ENCODE measurements at places on chromosomes 7 and 10.

DNA sequence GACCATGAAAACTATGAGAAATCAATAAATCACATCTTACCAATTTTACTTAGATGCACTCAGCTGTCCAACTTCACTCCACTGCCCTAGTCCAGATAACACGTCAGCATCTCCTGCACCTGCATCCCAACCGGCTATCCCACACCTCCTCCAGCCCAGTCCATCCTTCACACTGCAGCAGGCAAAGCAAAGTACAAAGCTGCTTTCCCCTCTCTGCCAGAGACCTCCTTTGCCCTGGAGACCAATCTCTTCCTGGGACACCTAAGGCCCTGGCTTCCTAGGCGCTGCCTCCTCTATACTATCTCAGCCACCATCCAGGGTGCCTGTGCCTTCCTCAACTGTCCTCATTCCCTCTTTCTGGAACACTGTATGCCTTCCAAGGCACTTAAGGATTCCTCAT, 90.3 kb upstream of the DDC start:
- DNase-seq, result no peak

DNA sequence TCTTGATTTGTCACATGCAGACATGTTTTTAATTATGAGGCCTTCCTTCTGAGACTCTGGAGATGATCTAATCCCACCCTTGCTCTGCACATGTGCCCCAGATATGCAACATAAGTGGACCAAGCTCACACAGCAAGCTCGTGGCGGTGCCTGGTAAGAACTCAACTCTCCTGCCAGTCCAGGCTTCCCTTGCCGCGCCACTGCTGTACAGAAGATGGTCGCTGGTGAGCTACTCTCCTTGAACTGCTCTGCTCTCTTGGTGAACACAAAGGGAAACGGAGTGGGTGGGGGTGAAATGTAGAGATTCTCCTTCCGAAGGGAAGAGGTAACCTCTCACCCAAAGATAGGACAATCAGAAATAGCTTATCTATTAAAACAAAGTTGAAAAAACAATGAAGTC, 25.7 kb downstream of the MYOF start:
- no peak for DNase-seq

- no peak for DNase-seq
Observed at GRCh38 chr10:30529373-30529998, 95.5 kb downstream of the MAP3K8 start.

DNA sequence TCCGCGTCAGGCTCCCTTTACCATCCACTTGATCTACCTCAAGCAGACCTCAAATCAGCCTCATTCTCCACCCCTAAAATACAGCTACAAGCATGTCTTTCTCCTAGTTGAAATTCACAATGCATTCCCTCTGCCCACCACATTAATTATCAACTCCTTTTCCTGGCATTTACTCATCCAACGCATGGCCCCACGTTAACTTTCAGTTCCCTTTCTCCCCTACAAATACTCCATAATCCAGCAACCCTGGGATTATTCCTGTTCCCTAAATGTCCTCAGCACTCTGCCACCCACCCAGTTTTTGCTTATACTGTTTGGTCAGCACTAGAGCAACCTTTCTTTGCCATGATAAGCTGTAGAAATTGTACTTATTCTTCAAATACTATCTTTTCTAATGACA, 5.7 kb upstream of the VIM start:
- no peak for DNase-seq

DNA sequence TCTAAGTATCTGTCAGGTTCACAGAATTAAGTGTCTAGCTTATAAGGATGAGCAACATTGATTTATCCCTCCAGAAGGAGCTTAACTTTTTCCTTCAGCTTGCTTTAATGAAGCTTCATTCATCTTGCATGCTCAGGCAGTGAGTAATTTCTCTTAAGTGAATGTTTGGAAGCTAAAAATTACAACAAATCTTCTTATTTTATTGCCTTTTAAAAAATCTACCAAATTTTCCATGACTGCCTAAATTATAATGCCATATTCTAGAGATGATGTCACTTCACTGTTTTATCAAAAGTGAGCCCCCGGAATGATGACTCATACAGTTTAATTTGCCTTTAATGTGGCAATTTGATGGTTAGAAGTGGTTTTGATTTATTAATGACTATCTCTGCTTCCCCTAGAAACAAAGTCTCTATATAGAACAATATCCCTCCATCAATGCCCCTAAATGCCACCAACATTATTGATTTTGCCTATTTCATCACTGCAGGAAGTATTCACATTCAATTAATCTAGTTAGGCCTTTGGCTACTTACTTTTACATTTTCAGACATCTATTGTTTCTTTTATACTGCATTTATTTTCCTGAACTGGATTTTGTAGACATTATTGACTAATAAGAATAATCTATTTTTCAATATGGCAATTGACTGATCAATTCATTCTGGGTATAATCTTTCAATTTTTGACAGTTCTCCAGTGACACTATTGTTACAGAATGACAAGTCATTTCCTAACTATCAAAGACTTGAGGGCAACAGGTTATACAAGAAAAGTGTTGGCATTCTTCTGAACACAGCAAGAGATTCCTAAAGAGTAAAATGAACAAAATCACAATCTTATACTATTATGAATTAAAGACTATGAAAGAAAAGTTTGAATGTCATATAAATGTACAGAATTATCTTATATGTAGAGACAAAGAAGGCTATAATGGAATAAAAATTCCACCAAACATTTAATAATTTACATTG, 139.3 kb upstream of the ODAD2 start:
- no peak for DNase-seq

GRCh38 chr7:156386097-156386496, 254.5 kb upstream of the RNF32 start:
- no peak for DNase-seq

GRCh38 chr7:3301831-3302618, 973 bp downstream of the SDK1 start:
- peak; percentile 79 for DNase-seq

- no peak for DNase-seq
Observed at GRCh38 chr10:21002091-21002878, 105.2 kb upstream of the NEBL start.

- DNase-seq, result no peak
Observed at GRCh38 chr7:77454802-77455201, 38.7 kb upstream of the GSAP start.

- no peak for DNase-seq
Observed at GRCh38 chr7:134368851-134369544, 52.3 kb upstream of the SLC35B4 start.

- no peak for DNase-seq
Observed at GRCh38 chr10:121522831-121523230, 75.4 kb downstream of the FGFR2 start.

- no peak for DNase-seq
Observed at GRCh38 chr7:602341-603141, 82.9 kb upstream of the PDGFA start.

GRCh38 chr7:135151132-135151531, 3.3 kb downstream of the TMEM140 start:
- no peak for DNase-seq

- no peak for DNase-seq
Observed at GRCh38 chr7:124257638-124258308, 224.9 kb upstream of the TMEM229A start.

- DNase-seq, result no peak
Observed at GRCh38 chr7:134329614-134330346, 13.1 kb upstream of the SLC35B4 start.

GRCh38 chr10:29735628-29736365, 101.0 kb upstream of the SVIL start:
- peak; percentile 55 for DNase-seq

- DNase-seq, result no peak
Observed at GRCh38 chr7:101615446-101615845, 13.7 kb downstream of the MYL10 start.

DNA sequence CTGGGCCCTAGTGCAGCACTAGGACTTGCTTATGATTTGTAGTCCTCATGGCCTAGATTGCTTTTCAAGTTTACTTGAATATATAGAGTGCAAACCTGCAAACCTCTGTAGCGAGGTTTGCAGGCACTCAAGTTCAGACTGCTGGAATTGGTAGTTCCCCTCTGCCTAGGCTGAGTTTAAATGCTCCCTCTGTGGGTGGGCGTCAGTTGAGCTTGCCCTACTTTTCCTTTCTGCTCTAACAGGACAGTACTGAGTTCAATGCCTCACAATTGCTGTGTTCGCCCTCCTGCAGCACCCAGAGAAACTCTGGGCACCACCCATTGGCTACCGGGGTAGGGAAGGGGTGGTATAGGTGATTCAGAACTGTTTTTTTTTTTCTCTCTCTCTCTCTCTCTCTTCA, 31.6 kb downstream of the MYO3A start:
- no peak for DNase-seq

DNA sequence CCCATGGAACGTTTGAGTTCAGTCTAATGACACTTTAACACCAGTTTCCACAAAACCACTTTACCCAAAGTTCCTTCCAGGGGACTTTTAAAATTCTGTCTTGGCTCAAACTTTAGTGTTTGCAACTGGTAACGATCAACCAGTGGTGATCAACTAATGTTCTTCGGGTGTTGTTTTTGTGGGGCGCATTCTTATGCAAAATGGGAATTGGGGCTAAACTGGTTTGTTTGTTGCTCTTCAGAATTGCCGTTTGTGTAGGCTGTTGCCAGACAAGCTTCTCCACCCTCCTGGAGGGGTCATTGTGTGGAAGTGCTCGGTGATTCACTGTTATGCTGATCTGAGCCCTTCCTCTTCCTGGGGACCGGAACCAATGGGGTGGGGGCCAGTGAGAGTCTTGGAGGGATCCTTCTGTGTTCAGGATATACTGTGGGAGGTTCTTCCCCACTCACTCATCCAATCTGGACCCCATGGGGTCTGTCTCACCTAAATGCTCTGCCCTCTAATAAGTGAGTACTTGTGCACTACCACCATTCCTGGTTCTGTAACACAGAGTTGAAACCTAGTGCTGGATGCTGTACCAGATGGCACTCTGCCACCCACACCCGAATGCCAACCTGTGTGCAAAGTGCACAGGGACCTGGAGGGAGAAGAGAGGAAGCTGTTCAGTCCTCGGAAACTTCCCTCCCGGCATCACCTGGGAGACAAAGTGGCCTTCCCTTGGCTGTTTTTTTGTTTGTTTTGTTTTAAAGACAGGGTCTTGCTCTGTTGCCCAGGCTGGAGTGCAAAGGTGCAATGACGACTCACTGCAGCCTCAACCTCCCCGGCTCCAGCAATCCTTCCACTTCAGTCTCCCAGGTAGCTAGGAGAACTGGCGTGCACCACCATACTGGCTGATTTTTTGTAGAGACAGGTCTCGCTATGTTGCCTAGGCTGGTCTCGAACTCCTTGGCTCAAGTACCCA, 2.1 kb downstream of the NFE2L3 start:
- DNase-seq, result no peak

DNA sequence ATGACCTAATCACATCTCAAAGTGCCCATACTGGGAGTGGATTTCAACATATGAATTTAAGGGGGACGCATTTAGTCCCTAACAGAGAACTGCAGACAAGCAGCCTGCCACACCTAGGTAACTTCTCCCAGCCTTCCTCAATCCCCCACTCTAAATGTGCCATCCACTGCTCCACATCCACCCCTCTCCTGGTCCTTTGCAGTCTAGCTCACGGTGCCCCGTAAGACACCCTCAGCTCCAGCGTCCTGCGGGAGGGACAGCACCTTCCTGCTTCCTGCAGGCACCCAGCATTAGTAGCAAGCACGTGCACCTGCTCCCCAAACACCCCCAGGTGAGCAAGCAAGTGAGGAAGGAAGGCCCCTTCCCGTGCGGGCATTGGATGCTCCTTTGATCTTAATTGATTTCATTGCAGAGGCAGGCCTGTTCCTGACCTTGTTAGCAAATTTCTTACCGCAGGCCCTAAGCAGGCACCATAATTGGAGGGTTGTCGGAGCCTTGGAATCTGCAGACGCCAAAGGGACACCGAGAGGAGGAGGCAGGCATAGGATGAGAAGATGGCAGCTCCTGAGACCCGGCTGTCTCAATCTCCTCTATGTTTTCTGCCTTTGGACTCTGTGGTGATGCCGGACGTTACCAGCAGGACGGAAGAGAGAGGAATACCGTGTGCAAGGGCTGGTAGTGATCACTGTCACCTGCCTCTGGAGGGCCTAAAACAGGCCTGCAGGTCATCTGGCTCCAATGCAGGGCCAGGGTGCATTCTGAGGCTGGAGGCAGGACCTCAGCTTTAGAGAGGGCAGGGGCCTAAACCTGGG, 75.8 kb upstream of the CHST15 start:
- no peak for DNase-seq

- peak; percentile 36 for DNase-seq
Observed at GRCh38 chr7:94250124-94250523, 144.6 kb upstream of the COL1A2 start.

DNA sequence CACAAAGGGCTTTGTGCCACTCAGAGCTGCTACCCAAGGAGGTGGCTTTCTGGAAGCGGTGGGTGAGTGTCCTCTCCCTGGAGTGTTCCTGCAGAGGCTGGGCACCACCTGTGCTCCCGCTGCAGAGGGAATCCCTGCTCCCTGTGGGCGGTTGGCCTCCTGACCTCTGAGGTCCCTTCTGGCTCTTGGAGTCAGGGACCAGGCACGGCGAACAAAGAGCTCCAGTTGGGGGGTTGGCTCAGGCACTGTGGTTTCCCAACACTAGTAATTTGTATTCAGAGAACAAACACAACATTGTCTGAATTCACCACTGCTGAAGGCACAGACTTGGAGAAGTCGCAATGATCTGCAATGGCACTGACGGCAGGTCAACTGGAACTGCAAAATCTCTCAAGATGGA, 328.9 kb downstream of the PRPF18 start:
- DNase-seq, result no peak

DNA sequence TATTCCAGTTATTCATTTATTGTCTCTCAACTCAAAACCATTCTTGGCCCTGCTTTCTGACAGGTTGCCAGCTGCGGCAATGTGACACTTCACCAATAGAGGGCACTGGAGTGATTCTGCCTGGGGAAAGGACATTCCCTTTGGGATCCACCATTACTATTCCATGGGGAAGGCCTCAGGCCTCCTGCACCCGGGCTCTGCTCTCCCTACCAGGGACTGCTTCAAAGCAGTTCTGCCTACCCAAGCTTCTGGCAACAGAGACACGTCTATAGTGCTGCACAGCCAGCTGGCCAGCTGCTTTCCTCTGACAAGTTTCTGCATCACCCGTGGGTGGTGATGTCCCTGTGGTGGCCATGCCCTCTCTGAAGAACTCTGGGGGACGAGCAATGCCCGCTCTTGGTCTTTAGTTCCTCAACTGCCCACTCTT, 163.8 kb downstream of the ELMO1 start:
- peak; percentile 24 for DNase-seq

GRCh38 chr7:106065575-106066500, 46.3 kb downstream of the SYPL1 start:
- no peak for DNase-seq

DNA sequence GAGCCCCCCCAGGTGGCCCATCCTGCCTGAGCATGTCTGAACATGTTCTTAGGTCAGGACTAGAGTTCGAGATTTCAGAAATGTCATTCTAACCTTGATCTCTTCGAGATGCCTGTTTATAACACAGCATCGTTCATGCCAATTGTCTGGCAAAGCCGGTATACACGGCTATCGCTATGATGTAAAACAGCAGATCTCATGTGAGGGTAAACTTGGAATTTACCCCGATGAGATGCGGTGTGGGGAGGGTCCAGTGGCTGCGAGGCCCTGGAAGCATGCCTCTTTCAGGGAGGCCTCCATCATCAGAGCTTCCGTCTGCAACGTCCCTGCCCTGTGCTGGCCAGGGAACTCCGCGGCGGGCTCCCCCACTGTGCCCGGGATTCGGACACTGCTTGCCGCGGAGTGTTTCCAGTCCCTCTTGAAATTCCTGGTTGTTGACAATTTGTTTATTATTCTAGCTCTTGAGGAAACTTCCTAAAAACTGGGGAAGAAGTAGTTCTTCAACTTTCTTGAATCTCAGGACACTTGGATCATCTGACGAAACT, 168.6 kb upstream of the RHEB start:
- DNase-seq, result no peak

- no peak for DNase-seq
Observed at GRCh38 chr7:142804728-142805207, 34.0 kb downstream of the PRSS2 start.

Data from NCI-H1092 treated with DMSO at 0.1 percent for 48 hours (cell line).